ENCODE measurements at places on chromosomes 16 and 17. TPM values are rescaled to one million over a fixed set of nuclear protein-coding genes. Genes with fewer than 3 reads are reported as not detected.

GRCh38 chr17:67517325-67517724 lies 140.2 kb downstream of the PITPNC1 start:
- no peak for DNase-seq

- DNase-seq = no peak
Observed at GRCh38 chr16:12450387-12450786, 353.3 kb downstream of the CPPED1 start.

- no peak for DNase-seq
Observed at GRCh38 chr17:11290814-11291213, 49.8 kb downstream of the SHISA6 start.

- no peak for DNase-seq
Observed at GRCh38 chr16:4101421-4102219, 14.6 kb downstream of the ADCY9 start.

DNA sequence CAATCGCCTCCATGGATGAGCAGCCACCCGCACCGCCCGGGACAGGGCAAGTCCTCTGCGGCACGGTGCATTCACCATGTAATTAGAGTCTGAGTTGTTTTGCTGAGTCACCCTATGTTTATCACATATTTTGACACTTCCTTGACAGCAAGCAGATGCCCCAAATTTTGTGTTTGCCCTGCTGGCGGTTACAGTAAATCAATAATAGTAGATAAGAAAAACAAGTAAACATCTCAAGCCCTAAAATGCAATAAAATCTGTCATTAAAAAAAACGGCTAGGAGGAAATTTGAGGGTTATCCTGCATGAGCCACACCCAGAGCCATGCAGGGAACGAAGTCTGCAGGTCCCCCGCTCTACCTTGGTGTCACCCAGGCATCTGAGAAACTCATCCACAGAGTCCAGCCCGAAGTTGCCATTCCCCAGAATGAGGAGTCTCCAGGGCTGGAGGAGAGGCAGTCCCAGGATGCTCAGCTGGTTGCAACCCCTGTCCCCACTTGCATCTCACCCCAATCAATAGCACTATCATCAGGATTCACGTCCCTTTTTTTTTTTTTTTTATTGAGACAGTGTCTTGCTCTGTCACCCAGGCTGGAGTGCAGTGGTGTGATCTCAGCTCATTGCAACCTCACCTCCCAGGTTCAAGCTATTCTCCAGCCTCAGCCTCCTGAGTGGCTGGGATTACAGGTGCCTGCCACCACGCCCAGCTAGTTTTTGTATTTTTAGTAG lies 16.5 kb upstream of the ST6GALNAC1 start:
- DNase-seq = no peak

DNA sequence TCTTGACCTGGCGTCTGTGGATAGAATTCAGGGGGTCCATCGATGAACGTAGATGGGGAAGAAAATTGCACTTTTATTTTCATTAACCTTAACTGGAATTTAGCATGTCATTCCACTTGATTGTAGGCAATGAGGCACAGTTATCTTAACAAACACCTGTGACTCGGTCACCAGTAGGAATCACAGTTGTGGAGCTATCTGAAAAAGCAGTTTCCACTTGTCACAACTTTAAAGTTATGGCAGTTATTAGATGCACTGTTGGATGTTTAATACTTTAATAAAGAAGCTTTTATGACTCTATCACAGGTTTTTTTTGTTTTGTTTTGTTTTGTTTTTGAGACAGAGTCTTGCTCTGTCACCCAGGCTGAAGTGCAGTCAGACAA lies 83.7 kb upstream of the LGALS9 start:
- DNase-seq = no peak

DNA sequence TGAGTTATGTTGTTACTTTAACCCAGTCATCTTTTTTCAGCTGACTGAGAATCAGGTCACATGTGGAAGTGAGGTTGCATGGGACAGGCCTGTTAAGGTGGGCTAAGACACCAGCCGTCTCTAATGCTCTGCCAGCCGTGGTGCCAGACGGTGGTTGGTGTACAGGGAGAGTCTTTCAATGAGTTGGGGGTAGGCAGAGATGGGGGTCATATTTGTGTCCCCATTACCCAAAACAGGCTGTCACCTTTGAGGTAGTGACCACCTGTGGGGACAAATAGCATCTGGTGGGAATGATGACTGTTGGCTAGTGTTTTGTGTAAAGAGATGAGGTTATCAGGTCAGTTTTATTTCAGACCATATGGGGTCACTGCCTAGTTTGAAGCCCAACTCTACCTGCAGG lies 1.8 kb downstream of the RPL38 start:
- no peak for DNase-seq

- peak; percentile 53 for DNase-seq
Observed at GRCh38 chr17:40095944-40096791, 4.2 kb downstream of the NR1D1 start.

- peak; percentile 15 for DNase-seq
Observed at GRCh38 chr16:89039756-89040155, 53.9 kb upstream of the ACSF3 start.

DNA sequence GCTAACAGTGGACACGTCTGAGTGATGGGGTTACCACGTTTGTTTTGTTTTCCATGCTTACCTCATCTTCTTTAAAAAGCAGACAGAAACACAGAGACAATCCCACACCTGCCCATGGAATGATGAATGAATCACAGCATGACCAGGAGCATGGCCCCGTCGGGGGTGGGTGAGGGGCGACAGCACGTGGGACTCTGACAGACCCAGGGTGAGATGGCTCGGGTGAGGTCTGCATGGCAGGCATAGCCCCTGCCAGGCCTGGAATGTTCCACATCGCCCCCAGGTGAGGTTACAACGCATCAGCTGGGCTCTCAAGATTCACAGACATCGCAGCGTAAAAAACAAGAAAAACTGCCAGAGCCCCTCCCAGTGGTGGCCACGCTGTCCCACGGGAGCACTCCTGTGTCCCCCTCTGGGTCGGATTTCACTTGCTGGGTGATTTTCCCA lies 18.1 kb downstream of the SLC7A5 start:
- no peak for DNase-seq

DNA sequence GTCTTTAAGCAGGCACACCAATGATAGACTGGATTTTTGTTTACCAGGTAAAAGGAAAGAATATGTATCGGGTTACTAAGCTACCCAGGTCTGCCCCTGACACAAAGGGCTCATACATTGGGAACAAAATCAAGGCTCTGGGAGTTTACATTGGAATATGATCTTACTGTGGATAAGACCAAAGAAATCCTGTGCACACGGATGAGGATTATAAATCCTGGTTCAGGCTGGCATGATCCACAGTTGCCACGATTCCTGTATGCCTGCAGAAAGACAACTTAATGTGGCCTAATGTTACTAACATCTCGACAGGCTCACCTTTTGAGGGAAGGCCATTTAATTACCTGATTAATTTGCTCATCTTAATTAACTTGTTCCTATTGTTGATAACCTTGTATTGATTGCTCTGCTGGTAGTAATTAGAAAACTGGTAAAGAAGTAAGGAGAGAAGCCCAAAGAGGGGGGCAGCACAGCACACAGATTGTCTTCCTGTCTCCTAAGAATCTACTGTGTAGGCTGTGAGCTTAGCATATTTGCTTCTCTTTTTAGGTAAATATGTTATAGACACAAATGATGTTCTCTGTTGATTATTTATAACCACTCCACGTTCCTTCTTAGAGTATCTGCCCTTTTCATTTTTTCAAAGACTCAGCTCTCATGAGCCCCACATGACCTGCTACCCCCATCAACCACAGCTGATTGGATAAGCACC lies 51.0 kb upstream of the TOX3 start:
- no peak for DNase-seq

DNA sequence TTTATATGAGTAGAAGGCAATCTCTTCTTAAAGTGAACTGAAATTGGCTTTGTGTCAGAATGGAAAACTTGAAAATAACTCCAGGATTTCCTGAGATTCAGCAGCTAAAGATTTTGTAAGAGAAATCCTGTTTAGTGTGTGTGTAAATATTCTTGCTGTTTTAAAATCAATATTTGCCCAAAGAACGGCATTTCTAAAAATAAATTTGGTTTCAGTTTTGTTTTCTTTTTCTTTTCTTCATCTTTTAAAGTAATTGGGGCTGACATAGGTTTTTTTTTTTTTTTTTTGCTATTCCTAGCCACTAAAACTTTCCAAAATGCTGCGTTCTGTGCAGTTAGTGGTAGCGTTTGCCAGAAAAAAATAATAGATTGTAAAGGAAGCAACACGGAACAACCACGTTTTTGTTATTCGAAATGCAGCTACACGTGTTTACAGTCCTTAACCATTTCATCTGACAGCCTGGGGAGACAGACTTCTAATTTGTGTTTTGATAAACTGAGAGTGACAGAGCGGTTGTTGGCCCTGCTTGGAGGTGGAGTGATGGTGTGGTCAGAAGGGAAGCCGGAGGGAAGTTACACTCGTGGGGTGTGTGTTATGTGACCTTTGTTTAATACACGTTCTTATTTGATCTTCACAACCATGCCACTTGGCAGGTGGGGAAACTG lies 21.6 kb upstream of the SMPD3 start:
- DNase-seq = no peak

DNA sequence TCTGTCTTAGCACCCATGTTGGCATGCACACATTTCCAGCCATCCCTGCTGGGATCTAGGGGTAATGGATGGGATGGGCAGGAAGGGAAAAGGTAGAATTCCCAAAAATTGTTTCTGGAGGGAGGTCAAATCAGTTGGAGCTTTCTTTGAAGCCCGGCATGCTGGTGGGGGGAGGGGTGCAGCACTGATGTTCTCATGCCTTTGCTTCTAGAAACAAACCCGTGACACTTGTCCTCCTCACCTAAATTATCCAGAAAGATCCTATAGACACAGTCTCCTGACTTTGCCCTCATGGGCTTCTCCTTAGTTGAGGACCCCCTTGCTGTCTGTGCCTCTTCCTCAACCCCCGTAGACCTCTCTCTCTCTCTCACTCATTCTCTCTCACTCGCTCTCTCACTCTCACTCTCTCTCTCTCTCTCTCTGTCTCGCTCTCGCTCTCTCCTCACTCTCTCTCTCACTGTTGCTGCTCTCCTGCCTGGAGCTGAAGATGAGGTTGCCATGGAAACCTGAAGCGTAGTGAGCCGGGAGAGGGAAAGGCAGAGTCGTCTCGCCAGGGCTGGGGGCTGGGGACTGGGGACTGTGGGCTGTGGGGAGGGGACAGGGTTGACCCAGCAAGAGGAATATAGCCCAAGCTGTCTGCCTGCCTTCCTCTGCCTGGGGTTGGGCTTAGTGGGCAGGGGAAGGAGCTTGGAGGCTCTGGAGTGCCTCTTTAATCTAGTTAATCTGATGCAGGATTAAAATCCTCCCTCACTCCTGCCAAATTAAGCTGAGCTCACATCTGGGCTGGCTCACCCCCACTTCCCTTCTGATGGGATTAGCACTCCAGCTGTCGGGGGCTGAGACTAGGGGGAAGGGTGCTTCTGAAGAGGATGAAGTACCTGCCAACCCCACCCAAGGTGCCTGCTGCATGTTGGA lies 16.1 kb downstream of the LASP1 start:
- no peak for DNase-seq

- DNase-seq = no peak
Observed at GRCh38 chr17:79075446-79075750, 774 bp downstream of the ENGASE start.

Gene CD300E
- 0.16 TPM for total RNA-seq

Gene ACSM5
- total RNA-seq = 1.0 TPM

Gene CAMKK1
- total RNA-seq = 6.5 TPM

Gene NOTUM
- 0.44 TPM for total RNA-seq

Gene TBKBP1
- 5.1 TPM for total RNA-seq

Gene MFAP4
- total RNA-seq = 1.2 TPM

Gene ANKRD40CL
- 0.46 TPM for total RNA-seq

Gene ST6GALNAC2
- 11.4 TPM for total RNA-seq

Gene PRKCB
- total RNA-seq = 1.2 TPM

Data from pancreas (tissue), 10 donors.